ENCODE measurements at places on chromosomes 11 and 22.

GRCh38 chr11:128515086-128515485 is 72.3 kb downstream of the ETS1 start:
- no peak for DNase-seq

- DNase-seq = peak; percentile 21
These were observed at the start of gene BSX for GRCh38 chr11:122981388-122982264. Gene BSX (minus strand): TSS chr11:122981834. CDS start chr11:122981671, 163 bp downstream.

DNA sequence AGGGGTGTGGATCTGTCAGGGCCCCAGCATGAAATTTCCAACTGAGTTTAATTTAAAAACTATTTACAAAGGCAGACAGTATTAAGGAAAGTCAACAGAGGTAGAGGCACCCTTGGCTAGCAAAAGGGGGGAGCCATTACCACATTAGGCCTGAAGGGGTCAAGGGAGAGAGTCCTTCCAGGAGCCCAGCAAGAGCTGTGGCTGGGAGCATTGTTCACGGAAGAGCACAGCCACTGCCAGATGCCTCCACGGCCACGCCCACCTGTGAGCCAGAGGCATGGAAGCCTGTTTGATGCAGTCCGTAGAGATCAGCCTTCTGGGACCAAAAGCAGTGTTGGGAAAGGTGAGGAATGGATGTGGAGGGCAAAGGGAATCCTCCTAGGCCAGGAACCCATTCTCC is 102.6 kb downstream of the GALNT18 start:
- no peak for DNase-seq

DNA sequence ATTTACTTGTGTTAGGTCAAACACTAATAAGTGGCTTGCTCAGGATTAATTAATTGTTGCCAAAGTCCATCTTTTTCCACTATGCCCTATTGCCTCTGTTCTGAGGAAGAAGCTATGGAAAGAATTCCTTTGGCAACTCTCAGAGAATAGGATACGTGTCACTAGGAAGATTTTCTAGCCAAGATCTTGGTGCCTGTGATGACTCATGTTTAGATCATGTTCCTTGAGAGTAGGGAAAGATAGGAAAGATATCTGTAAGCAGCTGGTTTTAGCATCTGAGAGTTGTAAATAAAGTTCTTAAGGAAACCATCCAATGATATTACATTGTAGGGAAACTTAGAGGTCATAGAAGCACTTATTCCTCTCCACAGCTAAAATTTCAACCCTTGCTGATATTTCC is 15.7 kb downstream of the SLN start:
- no peak for DNase-seq

GRCh38 chr11:12087075-12088004 is 23.1 kb upstream of the MICAL2 start:
- DNase-seq = peak; percentile 18

DNA sequence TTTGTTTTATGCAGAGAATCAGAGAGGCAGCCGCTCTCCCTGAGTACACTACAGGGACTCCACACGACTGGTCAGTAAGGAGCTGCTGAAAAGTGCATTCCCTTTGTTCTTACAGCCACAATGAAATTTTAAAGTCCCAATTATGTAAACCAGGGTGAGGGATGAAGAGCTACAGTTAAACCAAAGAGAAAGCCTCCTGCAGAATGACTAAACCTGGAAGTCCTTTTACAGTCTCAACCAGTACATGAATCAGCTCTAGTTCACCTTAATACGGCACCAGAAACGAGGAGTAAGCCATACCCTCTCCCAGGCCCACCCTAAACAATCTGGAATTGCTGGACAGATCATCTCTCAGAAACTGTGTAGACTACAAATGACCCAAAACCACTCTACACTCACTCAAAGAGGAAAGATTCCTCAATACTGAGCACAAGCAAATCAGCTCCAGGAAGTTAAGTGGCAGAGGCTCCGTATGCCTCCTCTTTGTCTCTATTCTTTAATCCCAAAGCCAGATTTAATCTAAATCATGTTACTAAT is 113.1 kb downstream of the RBFOX2 start:
- no peak for DNase-seq

Data from stimulated activated naive CD4-positive, alpha-beta T cell treated with Interleukin-2 at 50 U/mL for 16 hours (primary cell).